ENCODE measurements at places on chromosomes 3 and 15.
A peak's percentile ranks its signal among the peaks of the same experiment; 100 is the strongest.

GRCh38 chr15:38401701-38402100 is 52.2 kb upstream of the FAM98B start:
- no peak for DNase-seq

GRCh38 chr3:12454076-12454815 is 30.0 kb upstream of the TSEN2 start:
- no peak for DNase-seq

DNA sequence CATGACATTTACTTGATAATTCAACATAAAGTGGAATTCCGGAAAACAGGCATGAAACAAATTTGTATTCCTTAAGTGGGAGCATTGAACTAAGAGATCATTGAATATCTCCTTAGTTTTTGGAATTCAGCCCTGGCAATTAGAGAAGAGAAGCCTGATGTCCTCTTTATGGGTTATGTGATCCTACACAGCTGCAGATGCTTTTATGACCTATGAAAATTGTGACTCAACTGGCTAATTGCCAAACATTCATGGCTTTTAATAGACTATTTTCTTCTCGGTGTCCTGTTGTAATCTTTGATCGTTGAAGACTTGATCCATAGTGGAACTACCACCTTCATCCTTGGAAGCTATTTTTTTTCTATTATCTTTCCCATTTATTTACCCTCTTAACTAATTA is 46.1 kb downstream of the AGBL1 start:
- DNase-seq = no peak

DNA sequence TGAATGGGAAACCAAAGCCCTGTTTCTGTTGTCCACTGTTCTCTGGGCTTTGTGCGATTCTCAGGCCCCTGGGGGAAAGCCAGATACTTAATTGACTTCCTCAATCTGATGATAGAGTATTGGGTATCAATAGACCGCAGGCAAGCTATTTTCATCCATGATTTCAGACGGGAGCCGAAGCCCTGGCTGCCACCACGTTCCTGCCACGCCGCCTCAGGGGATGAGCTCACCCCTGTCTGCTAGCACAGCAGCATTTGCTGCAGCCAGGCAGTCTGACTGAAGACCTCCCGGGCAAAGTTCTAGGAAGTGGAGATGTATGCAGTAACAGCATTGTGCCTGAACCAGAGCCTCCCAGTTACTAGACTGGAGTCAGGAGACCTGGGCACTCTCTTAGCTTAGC is 69.8 kb downstream of the ISG20 start:
- no peak for DNase-seq

DNA sequence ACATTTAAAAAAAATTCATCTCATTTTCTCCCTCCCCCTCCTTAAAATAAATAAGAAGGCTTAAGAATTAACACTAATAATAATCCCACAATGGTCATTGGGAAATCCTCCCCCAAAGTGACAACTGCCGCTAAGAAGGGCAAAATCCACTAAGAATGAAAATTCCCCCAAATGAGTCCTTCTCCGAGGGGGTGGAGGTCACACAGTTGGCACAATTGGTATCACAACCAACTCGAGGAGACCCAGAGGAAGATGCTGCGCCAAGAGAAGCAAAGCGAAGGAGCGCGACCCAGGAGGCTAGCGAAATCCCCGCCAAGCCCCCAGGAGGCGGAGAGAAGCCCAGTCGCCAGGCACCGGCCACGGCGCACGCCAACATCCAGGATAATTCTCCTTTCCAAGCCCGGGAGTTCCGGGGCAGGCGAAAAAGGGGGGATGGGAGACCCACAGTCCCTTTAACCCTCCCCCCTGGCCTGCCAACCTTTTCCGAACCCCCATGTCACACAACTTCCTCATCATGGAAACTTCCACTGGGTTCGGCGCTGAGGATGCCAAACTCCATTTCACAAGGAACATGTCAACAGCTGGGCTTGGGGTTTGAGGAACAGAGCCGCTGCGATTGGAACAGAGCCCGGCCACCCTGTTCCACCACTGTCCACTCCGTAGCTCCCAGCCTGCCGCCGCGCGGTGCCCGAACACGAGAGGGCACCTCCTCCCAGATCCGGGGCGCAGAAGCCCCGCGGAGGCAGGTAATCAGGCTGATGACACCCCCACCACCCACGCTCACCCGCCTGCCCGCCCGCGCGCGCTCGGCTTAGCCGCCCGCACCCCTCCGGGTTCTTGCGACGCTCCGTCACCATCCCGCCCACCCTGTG is 668 bp downstream of the THRB start:
- DNase-seq = no peak

GRCh38 chr3:32968920-32969389 is 17.5 kb downstream of the CCR4 start:
- no peak for DNase-seq

- DNase-seq = no peak
Measured at GRCh38 chr3:39408493-39409372, 2.2 kb downstream of the RPSA start.

GRCh38 chr3:72630969-72631344 is 217.3 kb downstream of the SHQ1 start:
- DNase-seq = no peak

GRCh38 chr15:32668942-32669341 is 27.4 kb downstream of the SCG5 start:
- no peak for DNase-seq

GRCh38 chr15:60389261-60390077 is 8.3 kb downstream of the ANXA2 start:
- no peak for DNase-seq

- no peak for DNase-seq
Measured at GRCh38 chr15:70351941-70352774, 254.4 kb upstream of the TLE3 start.

- peak; percentile 20 for DNase-seq
Measured at GRCh38 chr3:186540221-186540834, 3.9 kb downstream of the CRYGS start.

DNA sequence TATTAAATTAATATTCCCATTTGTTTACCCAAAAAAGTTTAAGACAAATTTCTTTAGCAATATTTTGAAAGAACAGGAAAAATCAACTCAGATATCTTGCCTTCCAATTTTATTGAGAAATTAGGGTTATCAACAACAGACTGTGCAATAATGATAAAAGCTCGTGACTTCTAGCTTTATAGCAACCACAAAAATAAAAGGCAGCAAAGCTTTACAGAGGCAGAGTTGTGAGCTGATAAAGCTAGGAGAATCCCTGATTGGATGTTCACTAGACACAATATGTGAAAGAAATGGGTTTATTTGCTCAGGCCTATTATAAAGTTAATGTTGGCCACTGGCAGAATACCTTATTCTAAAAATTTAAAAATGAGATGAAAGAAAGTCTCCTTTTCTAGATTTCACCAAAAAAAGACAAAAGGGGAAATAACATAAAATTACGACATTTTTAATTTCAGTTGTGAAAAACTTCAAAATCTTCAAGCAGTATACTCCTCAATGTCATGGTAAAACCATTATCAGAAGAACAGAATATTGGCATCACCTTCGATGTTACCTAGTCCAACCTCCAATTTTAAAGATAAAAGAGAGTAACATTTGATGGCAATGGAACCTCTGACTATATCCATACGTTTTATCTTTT is 2.8 kb downstream of the VPS13C start:
- DNase-seq = no peak

DNA sequence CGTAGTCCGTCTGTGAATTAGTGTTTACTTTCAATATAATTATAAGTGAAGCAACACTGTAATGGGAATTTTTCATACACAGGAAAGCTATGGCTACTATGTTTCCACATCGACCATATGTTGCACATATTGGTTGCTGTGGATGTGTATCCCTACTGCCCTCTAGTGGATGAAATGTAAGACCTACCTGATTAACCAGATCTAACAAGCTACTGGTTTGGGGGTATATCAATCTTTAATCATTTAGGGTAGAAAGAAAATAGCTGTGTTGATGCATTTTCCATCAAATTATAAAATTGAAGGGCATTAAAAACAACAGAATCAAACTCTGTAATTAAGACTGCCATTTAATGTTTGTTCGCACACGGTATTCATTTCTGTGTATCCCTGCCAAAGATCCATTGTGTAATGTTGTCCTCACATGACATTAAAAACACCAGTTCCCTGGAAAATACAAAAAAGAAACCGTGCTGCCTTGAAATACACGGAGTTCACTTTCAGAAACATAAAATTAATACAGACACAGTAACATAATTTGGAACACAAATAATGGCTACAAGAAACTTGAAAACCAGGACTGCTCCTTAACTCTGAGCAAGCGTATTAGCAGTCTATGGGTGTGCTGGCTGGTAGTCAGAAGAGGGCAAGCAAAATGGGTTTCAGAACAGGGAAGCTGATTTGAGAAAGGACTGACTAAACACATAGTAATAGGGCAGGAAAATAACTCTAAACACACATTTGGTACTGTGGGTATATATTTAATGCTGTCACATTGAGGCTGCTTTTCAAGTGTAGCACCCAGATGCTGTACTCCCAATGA is 125.1 kb downstream of the TIGIT start:
- peak; percentile 5 for DNase-seq

DNA sequence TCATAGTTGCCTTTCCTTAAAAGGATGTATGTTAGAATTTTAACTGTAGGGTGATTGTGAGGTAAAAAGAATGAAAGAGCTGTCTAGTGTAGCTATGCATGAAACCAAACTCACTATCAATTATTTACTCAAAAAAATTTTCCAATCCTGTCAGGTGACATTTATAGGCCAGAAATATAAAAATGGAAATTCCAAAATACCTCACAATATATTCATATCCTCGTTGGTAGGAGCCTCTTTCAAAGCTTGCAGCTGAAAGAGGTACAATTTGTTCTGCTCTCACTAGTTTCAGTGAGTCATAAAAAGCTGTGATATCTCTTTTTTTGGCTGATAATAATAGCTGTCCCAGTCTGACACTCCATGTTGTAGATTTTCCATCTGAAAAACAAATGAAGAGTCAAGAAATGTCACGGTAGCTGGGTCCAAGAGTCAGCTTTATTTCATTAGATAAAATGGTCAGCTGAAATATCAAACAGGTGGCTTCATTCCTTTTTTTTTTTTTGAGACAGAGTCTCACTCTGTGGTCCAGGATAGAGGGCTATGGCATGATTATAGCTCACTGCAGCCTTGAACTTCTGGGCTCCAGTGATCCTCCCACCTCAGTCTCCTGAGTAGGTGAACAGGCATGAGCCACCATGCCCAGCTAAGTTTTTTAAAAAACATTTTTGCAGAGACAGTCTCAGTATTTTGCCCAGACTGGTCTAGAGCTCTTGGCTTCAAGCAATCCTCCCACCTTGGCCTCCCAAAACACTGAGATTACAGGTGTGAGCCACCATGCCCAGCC is 50.8 kb upstream of the XRN1 start:
- DNase-seq = no peak

DNA sequence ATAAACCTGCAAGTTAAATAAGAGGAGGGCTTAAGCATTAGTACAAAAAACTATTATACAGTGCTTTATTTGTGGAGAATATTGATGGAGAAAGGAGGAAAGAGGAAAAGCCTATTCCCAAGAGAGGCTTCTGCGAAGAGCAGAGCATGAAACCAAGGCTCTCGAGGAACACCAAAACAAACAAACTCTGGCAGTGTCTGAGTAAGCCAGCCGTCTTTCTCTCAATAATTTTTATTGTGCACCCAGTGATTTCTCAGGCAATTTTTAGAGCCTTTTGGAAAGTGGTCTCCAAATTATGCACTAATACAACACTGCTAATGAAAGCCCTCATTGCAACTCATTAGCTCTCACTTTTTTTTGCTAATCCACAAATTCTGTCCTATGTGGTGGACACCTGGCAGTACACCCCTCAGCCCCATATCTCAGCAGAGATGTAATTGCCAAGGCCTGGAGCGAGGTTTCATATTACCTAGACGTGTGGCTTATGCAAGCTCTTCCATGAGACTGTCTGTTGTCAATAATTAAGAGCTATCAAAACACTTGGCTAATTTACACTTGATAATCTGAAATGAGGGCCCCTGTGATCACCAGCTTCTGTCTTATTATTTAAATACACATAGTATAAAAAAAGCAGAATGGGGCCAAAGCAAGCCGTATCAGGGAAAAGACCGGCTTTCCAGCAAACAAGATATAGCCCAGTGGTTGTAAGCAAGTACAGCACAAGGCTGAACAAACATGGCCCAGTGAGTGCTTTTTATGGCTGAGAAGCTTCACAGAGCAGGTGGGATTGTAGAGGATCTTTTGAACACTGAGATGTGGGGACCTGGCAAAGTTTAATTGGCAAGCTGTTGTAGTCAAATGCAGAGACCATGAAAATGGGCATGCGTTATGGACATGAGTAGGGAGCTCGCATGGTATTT is 216.9 kb downstream of the ROBO2 start:
- no peak for DNase-seq

DNA sequence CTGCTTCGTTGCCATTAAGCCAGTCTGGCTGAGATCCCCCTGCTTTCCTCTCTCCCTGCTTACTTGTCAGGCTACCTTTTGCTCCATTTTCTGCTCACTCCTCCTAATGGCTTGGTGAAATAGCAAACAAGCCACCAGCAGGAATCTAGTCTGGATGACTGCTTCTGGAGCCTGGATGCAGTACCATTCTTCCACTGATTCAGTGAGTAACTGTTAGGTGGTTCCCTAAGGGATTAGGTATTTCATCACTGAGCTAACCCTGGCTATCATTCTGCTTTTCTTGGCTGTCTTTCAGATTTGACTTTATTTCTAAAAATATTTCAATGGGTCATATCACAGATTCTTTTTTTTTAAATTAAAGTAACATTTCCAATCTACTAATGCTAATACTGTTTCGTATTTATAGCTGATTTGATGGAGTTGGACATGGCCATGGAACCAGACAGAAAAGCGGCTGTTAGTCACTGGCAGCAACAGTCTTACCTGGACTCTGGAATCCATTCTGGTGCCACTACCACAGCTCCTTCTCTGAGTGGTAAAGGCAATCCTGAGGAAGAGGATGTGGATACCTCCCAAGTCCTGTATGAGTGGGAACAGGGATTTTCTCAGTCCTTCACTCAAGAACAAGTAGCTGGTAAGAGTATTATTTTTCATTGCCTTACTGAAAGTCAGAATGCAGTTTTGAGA is 25.0 kb downstream of the CTNNB1 start:
- DNase-seq = no peak

- DNase-seq = no peak
Measured at GRCh38 chr3:78689378-78689777, 1078.4 kb downstream of the ROBO1 start.

DNA sequence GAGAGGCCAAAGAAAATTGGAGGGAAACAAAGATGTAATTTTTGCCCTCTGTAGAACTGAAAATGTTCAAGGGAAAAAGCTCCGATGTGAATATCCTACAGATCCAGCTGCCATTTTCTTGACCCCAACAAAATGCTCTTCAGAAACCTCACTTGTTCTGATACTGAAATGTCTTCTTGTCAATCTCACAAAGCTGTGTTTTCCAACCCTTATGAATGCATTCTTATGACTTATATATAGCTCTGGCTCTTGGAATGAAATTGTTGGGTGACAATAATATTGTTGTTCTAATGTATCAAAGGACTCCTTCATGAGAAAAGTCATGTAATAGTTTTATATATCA is 157.1 kb upstream of the TGFBR2 start:
- DNase-seq = no peak

DNA sequence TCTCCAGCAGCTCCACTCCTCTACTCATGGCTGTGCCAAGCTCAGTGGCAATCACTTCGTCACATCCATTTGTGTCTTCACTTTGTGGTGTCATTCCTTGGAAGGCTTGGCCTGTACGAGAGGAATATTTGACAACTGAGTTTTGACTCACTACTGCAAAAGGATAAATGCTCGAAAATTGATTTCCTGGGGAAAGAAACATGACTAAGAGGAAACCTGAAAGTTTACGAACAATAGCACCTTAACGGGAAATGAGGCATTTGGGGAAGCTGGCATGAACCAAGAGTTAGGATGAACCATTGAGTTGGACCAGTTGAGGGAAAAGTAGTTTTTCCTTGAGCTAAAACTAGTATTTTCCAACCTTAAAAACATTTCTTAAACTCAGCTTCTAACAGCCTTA is 74.2 kb upstream of the ABHD17C start:
- DNase-seq = no peak

- no peak for DNase-seq
Measured at GRCh38 chr3:46196261-46196957, 11.7 kb downstream of the CCR1 start.

All from cerebellar nuclear complex (tissue), 1 donor.